ENCODE measurements at places on chromosomes 1 and 21.

DNA sequence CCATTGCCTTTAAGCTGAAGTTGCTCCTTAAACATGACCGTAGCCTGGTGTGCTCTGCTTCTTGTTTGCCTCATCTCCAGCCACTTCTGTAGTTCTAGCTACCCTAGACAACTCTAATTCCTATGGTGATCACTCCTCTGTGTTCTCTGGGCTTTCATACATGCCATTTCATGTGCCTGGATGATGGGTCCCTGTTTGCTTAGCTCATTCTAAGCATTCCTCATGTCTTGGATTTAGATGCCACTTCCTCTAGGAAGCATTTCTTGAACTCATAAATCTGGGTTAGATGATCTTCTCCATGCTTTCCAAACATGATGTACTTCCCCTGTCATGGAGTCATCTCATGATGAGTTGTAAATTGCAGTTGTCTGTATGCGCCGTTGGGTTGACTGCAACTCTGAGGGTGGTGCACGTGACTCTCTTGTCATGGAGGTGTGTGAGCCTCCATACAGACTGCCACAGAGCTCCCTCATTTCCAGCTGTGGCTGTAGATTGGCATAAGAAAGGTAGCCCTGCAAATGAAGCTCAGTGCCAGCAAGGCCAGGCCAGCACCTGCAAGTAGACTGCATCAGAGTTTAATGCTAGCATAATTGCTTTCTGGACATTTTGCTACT is 77.2 kb downstream of the LAMC1 start:
- DNase-seq, result no peak

DNA sequence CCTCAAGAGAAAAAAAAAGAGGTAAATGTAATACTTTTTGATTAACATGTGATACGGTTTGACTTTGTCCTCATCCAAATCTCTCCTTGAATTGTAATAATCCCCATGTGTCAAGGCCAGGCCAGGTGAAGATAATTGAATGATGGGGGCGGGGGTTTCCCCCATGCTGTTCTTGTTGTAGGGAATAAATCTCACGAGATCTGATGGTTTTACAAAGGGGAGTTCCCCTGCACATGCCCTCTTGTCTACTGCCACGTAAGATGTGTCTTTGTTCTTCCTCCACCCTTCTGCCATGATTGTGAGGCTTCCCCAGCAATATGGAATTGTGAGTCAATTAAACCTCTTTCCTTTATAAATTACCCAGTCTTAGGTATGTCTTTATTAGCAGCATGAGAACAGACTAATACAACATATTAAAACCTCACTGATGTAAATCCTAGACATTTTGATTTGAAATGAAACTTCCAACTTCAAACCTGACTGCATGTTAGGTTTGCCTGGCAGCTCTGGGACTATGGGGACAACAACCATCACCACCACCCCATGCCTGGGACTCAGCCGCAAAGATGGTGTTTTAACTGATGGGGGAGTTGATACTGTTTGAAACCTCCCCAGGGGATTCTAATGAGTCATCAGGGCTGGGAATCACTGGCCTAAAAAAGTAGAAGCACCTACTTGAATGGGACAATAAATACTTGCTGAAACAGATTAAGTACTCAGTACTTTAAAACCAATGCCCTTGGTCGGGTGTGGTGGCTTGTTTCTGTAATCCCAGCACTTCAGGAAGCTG is 32.8 kb upstream of the BACH1 start:
- DNase-seq, result no peak

DNA sequence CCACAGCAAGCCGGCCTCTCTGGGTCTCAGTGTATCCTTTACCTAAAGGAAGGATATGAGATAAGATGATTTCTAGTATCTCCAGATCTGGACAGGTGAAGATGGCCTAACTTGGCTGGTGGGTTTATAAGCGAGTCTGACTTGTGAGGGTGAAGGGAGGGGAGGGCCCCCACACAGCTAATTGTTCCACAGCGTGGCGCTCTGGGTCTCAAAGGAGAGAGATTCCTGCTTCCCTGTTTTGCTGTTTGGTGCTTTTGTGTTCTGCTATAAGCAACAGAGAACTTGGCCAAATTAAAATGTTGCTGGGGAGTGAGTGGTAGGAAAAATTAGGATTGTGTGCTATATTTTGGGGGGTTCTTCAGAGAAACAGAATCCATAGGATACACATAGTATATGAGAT is 28.9 kb upstream of the NLRP3 start:
- DNase-seq, result no peak

- no peak for DNase-seq
Measured at GRCh38 chr1:59258412-59259032, 38.4 kb upstream of the FGGY start.

GRCh38 chr1:23179862-23180261 is 11.2 kb upstream of the LUZP1 start:
- no peak for DNase-seq

DNA sequence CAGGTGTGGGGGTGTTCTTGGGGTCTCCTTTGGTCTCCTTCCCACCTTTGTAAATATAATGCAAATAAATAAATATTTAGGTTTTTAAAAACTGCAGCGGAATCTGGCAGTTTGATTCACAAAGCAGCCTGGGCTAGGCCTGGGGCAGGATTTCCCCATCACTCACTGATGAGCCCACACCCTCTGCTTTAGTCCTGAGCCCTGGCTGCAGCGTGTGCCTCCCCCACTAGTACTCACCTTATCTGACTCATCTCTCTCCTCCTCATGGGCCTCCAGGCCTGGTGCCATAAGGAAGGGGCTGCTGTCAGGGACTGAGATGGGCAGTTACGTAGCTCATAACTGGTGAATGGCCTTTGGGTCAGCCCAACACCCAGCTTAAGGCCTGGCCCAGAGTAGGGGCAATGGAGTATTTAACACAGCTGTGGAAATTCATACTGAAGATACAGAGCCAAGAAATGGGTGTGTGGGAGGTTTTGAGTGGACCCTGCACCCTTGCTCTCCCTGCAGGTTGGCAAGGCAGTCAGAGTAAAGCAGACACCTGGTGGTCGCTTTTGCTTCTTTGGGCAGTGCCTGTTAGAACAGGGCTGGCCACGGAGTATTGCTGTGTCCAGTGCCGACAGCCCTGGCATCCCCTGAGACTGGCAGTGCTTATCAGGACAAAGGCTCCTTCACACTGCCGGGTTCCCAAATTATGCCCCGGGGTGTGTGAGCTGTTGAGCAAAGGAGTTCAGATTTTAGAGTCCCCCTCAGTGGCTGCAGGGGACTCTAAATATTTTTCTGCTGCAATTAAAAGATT is 39.7 kb downstream of the AZIN2 start:
- DNase-seq, result no peak

GRCh38 chr1:209670441-209671082 is 4.7 kb upstream of the G0S2 start:
- DNase-seq, result no peak

DNA sequence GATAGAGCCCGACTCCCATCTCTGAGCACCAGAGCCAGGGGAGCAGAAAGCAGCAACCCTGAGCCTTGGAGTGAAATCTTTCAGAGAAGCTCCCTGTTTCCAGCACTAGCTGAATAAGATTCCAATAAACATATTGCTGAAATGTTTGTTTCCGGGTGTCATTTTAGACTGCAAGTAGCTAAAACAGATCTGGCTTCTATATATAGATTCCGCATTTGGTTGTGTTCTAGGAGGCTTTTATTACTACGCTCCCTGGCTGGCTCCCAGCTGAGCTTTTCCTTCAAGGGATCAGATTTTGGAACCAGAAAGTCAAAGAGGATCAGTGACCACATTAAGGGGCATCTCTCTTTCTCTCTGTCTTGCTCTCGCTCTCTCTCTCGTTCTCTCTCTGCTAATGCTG is 88.2 kb downstream of the PAPPA2 start:
- DNase-seq, result no peak

GRCh38 chr1:189429610-189430009 is 1048.1 kb downstream of the BRINP3 start:
- DNase-seq, result no peak

DNA sequence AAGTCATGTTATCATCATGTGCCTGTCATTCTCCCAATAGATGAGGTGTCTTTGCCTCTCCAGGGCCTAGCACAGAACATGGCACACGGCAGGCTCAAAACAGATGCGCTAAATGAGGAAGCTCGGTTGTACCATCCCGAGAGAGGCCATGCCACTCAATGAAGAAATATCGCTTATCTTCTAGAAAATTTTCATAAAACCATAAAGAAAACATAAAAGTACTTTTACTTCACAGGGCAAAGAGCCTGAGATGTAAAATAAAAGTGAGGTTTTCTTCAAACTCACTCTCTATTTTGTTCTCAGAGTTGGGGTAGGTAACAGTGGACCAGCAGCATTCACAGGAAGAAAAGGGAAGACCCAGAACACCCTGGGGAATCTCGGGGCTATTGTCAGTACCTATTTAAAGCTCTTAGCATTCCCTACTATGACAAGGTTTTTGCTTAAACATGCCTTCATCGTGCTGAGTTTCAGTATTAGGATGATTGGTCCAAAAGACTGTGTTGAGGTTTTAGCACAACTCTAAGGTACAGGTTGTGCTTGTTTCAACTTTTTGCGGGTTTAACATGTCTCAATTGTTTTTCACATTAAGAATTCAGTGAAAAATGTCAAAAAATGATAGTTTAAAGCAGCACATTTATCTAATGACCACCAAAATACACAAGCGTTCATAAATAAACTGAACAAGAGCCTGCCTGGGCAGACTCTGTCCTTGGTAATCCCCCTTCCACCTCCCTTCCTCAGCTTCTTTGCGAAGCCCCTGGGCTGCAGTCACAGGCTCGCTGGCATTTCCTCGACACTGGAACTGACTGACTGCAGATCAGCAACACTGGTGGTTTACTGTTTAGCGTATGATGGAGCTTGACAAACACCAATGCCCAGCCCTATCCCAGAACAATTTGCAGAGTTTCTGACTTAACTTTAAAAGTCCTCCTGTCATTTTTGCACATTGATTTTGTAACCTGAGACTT is 55.6 kb downstream of the COQ8A start:
- no peak for DNase-seq

DNA sequence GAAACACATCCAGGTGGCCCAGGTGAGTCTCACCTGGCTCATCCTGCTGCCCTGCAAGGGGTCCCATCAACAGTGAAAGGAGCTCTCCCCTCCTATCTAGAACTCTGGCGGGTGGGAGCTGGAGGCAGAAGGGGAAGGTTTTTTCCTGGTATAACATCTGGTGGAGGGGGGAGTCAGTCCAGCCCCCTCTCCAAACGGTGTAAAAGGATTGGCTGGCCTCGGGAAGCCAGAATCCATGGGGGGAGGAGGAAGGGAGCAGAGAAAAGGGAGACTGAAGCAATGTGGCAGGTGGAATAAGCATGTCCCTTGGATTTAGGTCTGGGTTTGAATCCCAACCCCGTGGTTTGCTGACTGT is 1.2 kb upstream of the CAMK2N1 start:
- no peak for DNase-seq

DNA sequence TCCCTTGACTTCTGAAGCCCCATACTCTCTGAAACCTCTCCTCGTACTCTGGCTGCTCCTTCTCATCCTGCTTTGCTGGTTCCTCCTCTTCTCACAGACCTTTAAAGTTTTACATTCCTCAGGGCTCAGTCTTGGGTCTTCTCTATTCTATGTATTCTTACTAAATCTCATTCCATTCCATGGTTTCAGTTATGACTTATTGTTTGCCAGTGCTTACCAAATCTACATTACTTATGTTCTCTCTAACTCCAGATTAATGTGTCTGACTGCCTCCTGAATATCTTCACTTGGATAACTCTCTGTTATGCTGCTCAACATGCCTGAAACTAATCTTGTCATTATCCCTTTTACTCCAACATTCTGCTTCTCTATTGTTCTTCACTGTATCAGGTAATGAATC is 5.4 kb upstream of the SLC35D1 start:
- DNase-seq, result no peak

- DNase-seq, result no peak
Measured at GRCh38 chr1:229664133-229664689, 38.2 kb downstream of the URB2 start.

- no peak for DNase-seq
Measured at GRCh38 chr1:175527773-175528172, 215.6 kb downstream of the TNR start.

- no peak for DNase-seq
Measured at GRCh38 chr1:182622901-182623528, 18.8 kb upstream of the RGS16 start.

DNA sequence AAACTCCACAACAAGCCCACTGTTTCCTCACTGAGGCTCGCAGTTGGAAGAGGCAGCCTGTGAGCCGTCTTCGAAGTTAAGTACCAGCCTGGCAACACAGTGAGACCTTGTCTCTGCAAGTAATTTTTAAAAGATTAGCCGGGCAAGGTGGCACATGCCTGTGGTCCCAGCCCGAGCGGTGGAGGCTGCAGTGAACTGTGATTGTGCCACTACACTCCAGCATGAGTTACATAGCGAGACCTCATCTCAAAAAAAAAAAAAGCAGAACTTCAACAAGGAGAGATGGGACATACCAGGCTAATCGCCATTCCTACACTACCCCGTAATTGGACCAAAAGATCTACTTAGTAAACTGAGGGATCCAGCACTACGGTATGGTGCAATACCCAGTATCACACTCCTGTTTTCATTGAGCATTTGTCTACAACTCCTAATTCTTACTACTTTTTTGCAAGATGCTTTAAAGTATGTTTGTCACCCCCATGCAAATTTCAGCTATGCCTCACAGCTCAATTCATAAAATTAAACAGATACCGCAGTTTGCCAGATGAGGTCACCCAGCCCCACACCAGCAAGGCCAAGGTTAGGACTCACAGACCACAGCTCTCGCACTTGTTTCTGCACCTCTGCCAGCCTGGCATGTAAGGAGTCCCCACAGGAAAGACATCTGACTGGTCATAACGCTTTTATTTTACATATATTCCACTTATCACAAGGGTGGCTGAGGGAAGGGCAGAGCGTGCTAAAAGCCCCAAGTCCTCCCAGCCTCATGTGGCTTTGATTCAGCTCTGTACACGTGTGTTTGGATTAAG is 21.0 kb downstream of the SDE2 start:
- no peak for DNase-seq

GRCh38 chr1:8324176-8324810 is 6.4 kb downstream of the SLC45A1 start:
- DNase-seq, result no peak

- DNase-seq, result no peak
Measured at GRCh38 chr1:194014014-194014413, 827.6 kb upstream of the B3GALT2 start.

DNA sequence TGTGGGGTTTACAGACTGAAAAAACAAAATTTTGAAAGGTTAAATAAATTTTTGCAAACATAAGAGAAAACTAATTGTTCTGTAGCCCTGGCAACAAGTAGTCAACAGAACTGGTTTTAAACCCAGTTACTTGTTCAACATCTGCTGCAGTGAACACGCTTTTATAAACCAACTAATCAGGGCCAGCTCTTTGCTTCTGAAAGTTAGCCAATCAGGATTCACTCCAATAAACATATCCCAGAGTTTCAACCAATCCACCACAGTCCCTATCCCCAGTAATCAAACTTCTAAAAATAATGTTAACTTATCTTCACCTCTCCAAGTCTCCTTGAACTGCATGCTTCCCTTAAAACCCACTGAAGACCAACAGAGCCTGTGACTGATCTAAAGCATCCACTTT is 306.6 kb downstream of the CTH start:
- no peak for DNase-seq

GRCh38 chr1:152735648-152736047 is 22.2 kb upstream of the KPRP start:
- DNase-seq, result no peak

- DNase-seq, result no peak
Measured at GRCh38 chr1:115423776-115424175, 85.7 kb upstream of the NGF start.

Measured in substantia nigra (tissue), 51 donors.